ENCODE measurements at places on chromosomes 5 and 9.

DNA sequence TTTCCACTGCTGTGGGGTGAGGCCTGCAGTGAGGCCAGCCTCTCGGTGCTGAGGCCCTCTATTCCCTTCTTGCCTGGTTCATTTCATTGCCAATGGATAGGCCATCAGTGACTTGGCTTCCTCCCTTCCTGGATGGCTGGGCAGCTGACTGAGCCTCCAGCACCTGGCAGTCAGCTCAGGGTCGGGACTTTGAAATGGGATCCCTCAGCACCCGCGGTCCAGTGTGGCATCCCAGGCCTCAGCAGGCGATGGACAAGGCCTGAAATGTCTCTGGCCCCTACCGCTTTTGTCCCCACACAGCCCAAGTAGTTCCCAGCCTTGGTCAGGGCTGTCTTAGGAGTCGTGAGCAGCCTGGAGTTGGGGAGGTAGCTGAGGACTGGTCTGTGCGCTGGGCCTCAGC, 17.2 kb downstream of the NDST1 start:
- no peak for DNase-seq

DNA sequence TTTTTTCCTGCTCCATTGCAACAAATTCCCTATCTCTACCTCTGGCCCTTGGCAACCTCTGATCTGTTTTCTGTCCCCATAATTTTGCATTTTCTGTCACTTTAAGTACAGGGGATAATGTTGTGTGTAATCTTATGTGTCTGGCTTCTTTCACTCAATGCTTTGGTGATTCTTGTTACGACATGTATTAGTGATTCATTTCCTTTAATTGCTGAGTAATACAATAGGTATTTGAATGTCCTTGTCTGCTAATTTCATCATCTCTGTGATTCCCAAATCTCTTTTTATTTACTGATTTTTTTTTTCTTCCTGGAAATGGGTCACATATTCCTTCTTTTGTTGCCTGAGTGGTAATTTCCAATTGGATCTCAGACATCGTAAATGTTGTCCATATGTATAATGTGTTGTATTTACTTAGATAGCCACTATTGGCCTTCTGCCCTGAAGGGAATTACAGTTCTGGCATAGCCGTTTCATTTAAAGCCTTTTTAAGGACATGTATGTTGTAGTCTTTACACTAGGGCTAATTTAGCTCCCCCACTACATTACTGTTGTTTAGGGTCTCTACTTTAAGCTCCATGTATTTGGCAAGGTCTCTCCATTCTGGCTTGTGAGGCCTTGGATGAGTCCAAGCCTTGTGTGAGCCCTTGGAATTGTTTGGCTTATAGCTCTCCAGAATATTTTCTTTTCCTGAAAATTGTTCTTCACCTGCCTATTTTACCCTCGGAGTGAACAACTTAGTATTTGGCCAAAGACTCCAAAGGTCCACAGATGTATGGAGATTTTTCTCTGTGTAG, 683.8 kb downstream of the LRRC70 start:
- DNase-seq, result no peak

GRCh38 chr5:10588779-10589447, 25.0 kb downstream of the ANKRD33B start:
- DNase-seq, result no peak

DNA sequence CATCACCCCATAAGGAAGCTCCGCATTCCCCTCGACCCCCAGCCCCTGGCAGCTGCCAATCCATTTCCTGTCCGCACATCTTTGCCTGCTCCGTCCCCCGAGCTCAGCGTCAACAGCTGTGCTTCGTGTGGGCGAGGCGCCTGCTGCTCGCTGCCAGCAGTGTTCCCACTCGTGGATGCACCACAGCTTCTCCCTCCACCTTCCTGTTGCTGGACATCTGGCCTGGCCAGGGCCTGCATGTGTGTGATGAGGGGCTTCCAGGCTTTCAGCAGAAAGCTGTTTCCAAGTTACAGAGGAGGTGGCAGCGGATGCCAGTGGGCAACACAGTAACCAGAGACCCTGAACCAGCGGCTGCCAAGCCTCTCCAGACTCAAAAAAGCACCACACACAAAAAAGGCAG, 86.0 kb downstream of the PRRT1B start:
- DNase-seq, result no peak

- no peak for DNase-seq
These were observed 19.2 kb upstream of the PITX1 start for GRCh38 chr5:135053278-135053677.

- no peak for DNase-seq
These were observed 405.0 kb downstream of the ENC1 start for GRCh38 chr5:74235552-74235951.

GRCh38 chr9:27022920-27023319, 17.4 kb upstream of the LRRC19 start:
- no peak for DNase-seq

DNA sequence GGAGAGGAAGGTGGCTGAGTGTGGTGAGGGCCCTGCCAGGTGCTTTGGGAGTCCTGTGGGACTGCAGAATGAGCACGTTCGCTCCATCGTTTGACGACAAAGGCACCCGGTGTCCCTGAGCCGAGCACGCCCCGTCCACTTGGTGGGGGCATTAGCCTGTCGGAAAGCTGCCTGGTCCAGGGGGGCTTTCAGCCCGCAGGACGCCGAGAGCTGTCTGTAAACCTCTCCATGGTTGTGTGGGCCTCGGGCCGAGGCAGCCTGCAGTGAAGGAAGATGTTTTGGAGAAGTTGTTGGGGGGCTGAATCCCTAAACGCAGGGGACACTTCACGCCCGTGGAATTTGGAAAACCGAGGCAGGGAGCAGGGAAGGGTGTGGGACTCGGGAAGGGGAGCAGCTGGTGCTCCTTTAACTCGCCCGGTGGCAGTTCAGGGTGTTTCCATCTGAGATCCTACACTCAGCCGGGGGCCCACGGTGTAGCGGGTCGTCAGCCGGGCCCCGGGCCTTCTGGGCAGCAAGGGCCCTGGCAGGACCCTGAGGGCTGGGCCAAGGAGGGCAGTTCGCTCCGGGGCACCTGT, 53.8 kb downstream of the MRPL36 start:
- no peak for DNase-seq

GRCh38 chr9:131396626-131397025, 2.7 kb downstream of the PRRC2B start:
- no peak for DNase-seq

DNA sequence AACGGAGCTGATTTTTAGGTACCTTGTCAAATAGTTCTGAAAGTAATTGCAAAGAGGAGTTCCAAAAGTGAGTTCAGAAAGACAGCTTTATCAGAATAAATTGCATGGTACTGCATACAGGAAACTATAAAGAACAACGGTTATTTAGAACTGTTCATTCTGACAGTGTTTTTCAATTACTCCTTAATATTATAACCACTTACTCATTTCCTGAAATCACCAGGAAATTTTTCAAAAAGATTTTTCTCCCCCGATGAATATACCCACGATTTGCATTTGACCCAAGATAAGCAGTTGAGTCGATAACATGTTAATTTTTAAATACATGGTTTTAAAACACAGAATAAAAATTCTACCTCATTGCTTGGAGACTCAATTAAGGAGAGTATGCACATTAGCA, 9.4 kb downstream of the DOCK8 start:
- DNase-seq, result no peak

GRCh38 chr9:133158695-133159094, 5.0 kb downstream of the GBGT1 start:
- DNase-seq, result no peak

GRCh38 chr5:22111320-22111719, 741.8 kb downstream of the CDH12 start:
- no peak for DNase-seq

- no peak for DNase-seq
These were observed 52.5 kb upstream of the SLC25A51 start for GRCh38 chr9:37956423-37956820.

DNA sequence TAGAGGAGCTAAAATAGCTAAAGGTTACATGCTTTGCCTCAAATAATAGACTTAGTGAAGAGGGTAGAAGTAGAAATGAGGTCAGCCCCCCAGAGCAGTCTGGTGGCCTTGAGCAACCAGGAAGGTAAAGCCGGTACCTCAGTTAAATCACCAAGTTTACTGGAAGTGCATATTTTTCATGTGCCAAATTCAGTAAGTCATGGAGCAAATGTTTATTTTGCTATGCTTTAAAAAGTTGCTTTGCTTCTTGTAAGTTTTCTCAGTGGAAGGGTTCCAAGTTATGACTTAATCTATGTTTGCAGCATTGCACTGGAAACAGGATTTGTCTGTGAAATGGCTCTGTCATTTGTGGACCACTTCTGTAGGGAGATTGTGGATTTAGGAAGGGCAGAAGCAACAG, 256.7 kb downstream of the ARRDC3 start:
- no peak for DNase-seq

GRCh38 chr9:134060546-134060945, 7.3 kb downstream of the BRD3 start:
- DNase-seq, result no peak

DNA sequence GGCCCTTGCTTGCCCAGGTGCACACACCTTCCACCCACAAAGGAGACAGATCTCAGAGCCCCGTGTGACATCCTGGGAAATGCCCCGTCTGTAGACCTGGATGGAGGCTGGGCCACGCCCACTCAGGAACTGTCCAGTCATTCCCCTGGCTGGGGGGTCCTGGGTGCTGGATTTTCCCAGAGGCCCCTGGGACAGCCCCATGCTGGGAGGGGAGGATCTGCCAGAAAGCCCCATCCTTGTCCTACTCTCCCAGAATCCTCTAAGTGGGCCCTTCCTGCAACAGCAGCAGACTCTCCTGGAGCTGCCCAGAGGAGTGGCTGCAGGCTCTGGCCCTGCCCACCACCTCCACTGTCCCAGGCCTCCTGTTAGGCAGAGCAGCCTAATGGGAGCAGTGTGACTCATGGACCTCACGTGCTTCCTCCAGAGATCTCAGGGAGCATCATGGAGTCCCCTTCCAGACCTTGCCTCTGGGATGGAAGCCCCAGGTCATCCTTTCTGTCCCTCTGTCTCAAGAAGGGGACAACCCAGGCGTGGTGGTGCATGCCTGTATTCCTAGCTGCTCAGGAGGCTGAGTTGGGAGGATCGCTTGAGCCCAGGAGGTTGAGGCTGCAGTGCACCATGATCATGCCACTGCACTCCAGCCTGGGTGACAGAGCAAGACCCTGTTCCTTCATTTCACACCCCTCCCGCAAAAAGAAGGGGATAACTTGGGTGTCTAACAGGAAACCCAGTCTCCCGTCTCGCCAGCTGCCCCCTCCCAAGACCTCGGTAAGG, 51.7 kb downstream of the JADE2 start:
- no peak for DNase-seq

GRCh38 chr9:132877824-132878694, at the start of gene AK8:
Gene AK8 (minus strand): TSS chr9:132878284. CDS start chr9:132878255, 29 bp downstream.
- DNase-seq, result peak; percentile 63

DNA sequence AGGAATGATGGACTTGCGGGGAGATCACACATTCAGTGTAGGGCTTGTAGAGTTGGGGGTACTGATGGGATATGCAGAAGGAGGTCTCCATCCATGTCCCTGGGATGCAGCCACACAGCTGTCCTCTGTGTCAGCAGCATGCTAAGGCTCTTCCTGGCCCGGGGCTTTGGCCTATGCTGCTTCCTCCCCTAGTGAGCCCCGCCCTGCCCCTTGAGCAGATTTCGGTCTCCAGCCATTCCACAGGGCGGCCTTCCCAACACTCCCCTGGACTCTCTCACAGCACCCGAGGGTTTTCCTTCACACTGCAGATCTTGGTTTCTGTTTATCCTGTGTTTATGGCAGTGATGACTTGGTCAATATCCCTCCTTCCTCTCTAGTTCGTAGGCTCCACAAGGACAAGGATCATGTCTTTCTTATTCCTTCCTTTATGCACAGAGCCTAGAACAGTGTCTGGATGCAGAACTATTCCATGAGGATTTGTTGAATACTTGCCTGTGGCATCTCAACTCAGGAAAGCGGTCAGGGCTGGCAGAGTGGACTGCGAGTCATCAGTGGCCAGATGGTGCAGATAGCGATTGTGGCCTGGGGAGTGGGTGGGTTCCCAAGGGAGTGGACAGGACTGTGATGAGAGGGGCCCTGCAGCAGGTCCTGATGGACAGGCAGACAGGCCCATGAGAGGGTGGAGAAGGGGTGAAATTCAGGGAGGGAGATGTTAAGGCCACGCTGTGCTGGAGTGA, 114.2 kb downstream of the RGS3 start:
- DNase-seq, result no peak

GRCh38 chr5:155655569-155655968, 642.0 kb downstream of the KIF4B start:
- no peak for DNase-seq

- no peak for DNase-seq
These were observed 11.8 kb upstream of the SPINK6 start for GRCh38 chr5:148191010-148191409.

- DNase-seq, result no peak
These were observed 41.3 kb downstream of the MAP3K1 start for GRCh38 chr5:56856541-56857178.

GRCh38 chr5:140227046-140227445, 52.1 kb downstream of the CYSTM1 start:
- no peak for DNase-seq

DNA sequence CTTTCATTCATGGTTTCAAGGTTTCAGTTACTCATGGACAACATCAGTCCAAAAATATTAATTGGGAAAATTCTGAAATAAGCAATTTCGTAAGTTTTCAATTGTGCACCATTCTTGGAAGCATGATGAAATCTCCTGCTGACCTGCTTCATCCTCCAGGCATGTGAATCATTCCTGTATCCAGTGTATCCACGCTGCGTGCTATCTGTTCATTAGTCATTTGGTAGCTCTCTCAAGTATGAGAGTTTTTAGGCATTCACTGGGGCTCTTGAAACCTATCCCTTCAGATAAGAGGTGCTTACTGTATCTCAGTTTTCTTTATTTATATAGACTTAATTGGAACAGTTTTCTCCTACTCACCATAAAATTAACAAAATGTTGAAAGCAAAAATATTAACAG, 293.0 kb downstream of the CDH12 start:
- DNase-seq, result no peak

- no peak for DNase-seq
These were observed 2.6 kb upstream of the NFIL3 start for GRCh38 chr9:91426123-91426745.

GRCh38 chr9:137168573-137168903, 1.3 kb downstream of the LRRC26 start:
- DNase-seq, result no peak

DNA sequence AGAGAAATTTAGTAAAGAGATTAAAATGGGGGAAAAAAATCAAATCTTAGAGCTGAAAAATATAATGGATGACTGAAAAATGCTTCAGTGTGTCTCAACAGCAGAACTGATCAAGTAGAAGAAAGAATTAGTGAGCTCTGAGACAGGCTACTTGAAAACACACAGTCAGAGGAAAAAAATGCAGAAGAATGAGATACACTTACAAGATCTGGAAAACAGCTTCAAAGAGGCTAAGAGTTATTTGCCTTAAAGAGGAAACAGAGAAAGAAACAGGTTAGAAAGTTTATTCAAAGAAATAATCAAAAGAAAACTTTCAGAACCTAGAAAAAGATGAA, 70.5 kb upstream of the OR2K2 start:
- no peak for DNase-seq

DNA sequence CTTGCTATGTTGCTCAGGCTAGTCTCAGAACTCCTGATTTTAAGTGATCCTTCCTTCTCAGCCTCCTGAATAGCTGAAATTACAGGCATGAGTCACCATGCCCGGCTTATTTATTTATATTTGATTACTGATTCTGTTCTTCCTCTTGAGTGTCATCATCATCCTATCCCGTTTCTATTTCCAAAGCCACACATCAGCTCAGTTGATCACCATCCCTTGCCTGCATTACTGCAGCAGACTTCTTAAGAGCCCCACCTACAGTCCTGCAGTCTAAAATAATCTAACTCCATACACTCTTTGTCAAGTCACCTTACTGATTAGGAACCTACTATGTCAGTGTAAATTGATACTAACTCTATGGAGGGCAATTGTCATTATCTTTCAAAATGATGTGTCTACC, 138.9 kb upstream of the RAI14 start:
- DNase-seq, result no peak

Measured in stimulated activated CD8-positive, alpha-beta memory T cell treated with anti-CD3 and anti-CD28 coated beads, Interleukin-15, amount 100 ng/mL, for 4 hours (primary cell).